ENCODE measurements at places on chromosomes 2 and 18.

GRCh38 chr2:75375646-75376582 lies 176.6 kb upstream of the TACR1 start:
- no peak for DNase-seq

GRCh38 chr2:42289222-42289621 lies 71.8 kb downstream of the COX7A2L start:
- no peak for DNase-seq

DNA sequence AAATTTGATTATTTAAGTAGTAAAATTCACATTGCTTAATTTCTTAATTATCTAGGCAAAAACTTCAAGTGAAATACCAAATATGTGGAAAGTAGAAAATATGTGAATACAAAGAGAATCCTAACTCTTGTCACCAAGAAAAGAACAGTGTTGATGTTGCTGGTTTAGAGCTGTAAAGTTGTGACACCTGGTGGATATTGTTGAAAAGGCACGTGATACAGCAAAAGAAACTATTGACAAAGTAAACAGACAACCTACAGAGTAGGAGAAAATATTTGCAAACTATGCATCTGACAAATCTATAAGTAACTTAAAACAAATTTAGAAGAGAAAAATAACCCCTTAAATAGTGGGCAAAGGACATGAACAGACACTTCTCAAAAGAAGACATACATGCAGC lies 25.6 kb upstream of the ZC3H15 start:
- DNase-seq = no peak

- DNase-seq = no peak
Measured at GRCh38 chr18:31268985-31269406, 49.0 kb upstream of the DSG1 start.

GRCh38 chr2:196808083-196808665 lies 981 bp downstream of the C2orf66 start:
- DNase-seq = no peak

DNA sequence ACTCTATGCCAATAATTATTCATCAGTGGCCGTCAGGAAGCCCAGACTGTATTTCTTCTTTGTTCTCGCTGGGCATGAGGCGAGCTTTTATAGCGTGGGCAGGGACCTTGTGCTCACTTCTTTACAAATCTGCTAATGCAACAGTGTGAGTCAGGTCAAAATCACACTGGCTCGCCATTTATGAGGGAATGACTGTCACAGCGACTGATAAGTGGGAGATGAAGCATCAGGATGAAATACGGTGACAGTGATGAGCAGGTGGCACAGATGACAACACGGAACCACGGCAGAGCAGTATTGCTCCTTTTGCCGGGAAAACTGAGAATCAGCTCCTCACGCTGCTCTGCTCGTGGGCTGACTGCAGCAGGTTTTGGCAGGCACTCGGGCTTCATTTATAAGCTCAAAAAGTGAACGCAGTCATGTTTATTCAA lies 20.5 kb downstream of the TYMS start:
- DNase-seq = no peak

GRCh38 chr2:156695595-156695994 lies 259.4 kb downstream of the GPD2 start:
- DNase-seq = no peak

- no peak for DNase-seq
Measured at GRCh38 chr2:25881764-25882163, 3.5 kb upstream of the ASXL2 start.

DNA sequence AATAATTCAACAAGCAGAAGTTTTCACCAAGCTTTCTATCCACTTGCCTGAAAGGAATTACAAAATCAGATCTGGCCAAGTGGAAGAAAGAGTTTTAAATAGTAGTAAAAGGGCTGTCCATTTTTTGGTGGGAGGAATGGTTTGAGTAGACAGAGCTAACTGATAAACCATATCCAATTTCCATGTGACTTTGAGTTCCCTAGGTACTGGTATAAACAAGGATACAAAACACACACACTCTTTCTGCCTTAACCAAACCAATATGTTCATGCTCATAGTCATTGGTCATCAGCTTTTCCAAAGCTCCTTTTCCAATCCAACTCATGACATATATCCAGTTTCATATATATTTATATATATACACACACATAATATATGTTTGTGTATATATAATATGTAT lies 49.5 kb upstream of the REL start:
- no peak for DNase-seq

DNA sequence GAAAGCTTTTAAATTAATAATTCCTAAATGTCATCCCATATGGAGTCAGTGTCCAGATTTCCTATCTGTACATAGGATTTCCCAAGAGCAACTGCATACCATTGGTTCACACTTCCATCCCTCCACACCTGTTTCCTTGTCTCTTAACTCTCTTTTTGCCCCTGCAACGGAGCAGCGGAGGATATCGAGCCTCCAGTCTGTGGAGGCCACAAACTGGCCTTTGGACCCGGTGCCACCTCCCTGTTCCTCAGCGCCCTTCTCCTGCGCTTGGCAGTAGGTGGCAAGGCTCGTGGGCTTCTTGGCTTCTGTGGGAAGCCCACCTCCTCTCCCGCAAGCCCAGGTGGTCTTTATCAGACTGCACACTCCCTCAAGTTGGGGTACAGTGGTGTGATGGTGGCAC lies 23.8 kb upstream of the STK25 start:
- no peak for DNase-seq

DNA sequence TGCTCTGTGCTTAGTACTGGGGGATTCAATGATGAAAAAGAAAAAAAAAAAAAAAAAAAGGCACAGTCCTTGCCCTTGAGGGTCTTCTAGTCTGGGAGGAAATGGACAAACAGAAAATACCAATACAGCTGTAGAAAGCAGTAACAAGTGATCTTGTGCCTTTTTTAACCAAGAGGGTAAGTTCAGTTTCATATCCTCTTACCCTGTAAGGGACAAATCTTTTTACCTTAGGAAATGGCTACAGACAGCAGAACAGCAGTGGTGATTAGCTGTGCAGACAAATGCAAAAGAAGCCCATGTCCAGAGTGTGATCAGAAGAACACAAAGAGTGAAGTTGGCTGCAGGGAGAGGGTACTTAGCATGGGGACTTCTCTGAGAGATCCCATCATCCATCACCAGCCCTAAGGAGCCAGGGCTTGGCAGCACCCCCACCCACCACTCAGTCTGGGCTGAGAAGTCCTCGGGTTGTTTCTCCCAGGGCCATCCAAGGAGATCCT lies 102.9 kb downstream of the ALPK2 start:
- DNase-seq = no peak

DNA sequence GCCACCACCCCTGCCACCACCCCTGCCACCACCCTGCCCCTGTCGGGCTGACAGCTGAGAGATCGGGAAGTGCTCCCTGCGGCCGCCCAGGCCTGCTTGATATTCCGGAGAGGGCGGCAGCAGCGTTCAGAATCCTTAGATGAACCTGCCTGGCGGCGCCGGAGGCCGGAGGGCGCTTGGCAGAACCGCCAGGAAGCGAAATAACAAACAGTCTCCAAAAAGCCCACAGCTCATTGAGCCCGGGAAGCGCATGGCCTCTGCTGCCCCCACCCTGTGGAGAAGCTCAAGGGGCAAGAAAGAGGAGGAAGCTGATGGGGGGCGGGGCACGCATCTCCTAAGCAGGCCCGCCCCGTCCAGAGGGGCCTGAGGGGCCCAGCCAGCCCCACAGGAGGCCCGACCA lies 92.2 kb upstream of the MBOAT2 start:
- DNase-seq = no peak

- DNase-seq = no peak
Measured at GRCh38 chr2:233799716-233800115, 21.6 kb downstream of the MROH2A start.

DNA sequence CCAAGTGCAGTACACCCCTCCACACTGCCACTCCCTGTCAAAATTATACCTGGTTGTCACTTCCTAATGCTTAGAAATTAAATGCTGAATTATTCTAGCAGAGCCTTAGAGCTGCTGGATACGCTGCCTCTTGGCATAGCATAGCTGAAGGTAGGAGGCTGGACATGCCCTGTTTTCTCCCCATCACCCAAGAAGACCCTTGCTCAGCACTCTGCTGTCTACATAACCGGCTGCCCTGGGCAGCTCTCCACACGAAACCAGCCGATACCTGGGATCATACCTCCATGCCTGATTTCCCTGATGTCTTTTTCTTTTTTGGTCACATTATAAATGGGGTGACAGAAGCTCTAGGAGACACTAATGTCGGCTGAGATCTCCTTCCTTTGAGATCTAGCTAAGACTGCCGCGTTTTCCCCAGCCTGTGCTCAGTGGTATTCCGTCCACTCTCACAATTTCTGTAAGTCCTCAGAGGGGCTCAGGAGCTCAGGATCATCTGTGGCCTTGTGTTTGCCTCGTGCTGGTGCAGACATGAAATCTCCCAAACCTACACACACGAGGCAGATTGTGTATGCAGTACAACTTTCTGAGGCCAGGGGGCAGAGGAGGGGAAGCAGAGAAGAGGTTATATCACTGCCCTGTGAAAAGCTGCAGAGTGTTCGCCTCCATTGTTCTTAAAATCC lies 13.5 kb upstream of the ZAP70 start:
- DNase-seq = peak; percentile 51

- DNase-seq = no peak
Measured at GRCh38 chr2:133044556-133044955, 374.6 kb upstream of the LYPD1 start.

DNA sequence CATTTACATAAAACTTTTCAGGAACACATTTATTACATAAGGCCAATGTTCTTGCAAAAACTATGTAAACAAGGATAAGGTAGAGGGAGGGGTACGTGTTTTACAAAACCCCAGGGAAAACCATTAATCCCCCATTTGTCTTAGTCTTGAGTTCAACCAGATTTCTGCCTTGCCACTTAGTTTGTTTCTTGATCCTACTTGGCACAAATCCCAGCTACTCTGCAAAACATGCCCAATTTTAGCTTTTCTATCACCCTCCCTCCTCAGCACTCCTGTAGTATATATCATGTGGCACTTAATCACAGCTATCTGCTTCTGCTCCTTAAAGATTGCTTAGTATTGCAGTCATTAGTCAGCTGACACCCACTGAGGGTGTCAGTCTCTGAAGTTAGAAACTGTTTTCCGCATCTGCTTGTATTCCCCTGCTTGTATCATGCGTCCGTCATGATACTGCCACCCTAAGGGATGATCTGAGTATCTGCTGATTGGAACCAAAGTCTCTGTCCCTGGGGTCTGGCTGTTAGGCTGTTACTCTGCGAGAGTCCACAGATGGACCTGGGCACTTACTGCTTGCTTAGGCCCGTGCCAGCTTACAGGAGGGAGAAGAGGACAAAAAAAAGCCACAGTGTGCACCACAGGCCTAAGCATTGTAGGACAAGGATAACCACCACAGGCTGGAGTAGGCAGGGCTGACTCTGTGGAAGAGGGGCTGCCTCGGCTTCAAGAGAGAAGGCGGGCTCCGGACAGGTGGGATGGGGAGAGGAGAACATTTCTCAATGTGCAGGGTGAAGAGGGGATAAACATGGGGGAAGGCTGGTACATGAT lies 82.2 kb downstream of the EPAS1 start:
- DNase-seq = no peak

- DNase-seq = no peak
Measured at GRCh38 chr2:10900216-10901109, 11.3 kb upstream of the KCNF1 start.

- DNase-seq = no peak
Measured at GRCh38 chr2:102245266-102246151, 58.7 kb downstream of the IL1RL2 start.

DNA sequence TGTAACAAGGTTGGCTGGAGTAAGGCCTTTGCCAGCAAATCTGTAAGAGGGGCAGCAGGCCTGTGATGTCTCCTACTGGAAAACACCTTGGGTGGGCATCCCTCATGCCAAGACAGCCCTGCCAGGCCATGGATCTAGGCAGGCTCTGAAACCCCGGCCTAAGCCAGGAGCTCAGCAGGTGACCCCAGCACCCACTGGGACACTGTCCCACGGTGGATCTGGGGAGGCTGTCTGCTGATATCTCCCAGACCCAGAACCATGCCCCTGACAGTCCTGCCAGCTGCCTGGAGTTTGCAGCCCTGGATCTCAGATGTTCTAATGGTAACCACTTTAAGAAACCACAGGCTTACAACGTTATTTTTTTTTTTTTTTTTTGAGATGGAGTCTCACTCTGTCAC lies 117.7 kb downstream of the ZNF516 start:
- DNase-seq = no peak

GRCh38 chr2:148992448-148992847 lies 46.1 kb upstream of the LYPD6B start:
- DNase-seq = no peak

- no peak for DNase-seq
Measured at GRCh38 chr18:58997811-58998337, 133.2 kb downstream of the ZNF532 start.

- no peak for DNase-seq
Measured at GRCh38 chr2:55213822-55214221, 18.3 kb downstream of the CLHC1 start.

DNA sequence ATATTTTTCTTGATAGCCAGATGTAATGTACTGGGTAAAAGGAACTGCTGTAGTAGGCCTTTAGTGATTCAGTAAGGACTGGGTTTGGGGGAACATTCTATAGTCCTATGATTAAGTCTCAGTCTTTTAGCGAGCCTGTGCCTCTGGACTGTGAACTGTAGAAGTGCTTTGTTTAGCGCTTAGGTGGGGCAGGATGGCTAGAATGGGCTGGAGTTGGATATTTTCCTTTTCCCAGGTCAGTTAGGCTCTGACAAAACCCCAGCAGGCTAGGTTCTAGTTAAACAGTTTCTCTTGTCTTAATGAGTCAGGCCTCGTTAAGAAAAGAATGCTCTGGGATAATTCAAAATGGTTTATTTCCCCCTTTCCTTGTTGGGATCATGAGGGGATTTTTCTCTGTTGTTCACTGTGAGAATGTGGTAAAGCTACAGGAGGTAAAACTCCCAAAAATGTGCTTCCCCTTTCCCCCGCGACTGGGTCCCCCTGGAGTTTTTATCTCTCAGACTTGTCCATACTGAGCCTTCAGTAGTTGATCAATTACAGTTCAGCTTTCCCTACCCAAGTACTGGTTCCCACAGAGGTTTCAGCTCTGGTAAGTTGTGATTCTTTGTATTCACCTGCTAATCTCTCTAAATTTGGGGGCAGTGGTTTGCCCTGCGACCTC lies 31.5 kb downstream of the EHBP1 start:
- DNase-seq = no peak

- no peak for DNase-seq
Measured at GRCh38 chr2:32887125-32887524, 59.6 kb upstream of the LTBP1 start.

DNA sequence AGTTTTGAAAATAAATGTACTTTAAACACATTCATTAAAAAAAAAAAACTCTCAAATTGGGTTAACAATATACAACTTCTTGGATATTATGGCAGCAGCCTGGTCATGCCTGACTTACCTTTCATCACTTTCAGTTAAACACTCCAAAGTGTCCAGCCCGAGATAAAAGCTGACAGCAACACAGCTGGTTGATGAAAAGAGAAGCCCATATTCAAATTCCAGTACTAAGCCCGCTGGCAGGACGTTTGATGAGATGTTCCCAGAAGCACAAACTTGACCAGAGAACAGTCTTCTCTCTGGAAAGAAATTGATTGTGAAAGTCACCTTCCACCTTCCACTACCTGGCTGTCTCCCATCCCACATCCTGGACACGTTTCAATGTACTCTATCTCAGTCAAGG lies 586.3 kb downstream of the TDRD15 start:
- DNase-seq = no peak

GRCh38 chr2:182646763-182647498 lies 69.1 kb upstream of the DNAJC10 start:
- no peak for DNase-seq

GRCh38 chr2:176702131-176702530 lies 432.9 kb downstream of the MTX2 start:
- no peak for DNase-seq

GRCh38 chr18:11259469-11260150 lies 110.2 kb upstream of the PIEZO2 start:
- DNase-seq = no peak

GRCh38 chr2:151261977-151262291 lies 271 bp upstream of the RBM43 start:
- no peak for DNase-seq

Data from stimulated activated CD8-positive, alpha-beta memory T cell treated with anti-CD3 and anti-CD28 coated beads, Interleukin-2, amount 100 ng/mL, for 48 hours (primary cell).